ENCODE measurements at places on chromosomes 1 and 21. TPM values are rescaled to one million over a fixed set of nuclear protein-coding genes. Genes with fewer than 3 reads are reported as not detected.

Gene CHD1L
- polyA plus RNA-seq: 49.2 TPM

GRCh38 chr1:65431111-65431705, 10.7 kb downstream of the LEPR start:
- DNase-seq: no peak

- DNase-seq: no peak
These were observed 239.6 kb upstream of the ADAMTS5 start for GRCh38 chr21:27206368-27206982.

DNA sequence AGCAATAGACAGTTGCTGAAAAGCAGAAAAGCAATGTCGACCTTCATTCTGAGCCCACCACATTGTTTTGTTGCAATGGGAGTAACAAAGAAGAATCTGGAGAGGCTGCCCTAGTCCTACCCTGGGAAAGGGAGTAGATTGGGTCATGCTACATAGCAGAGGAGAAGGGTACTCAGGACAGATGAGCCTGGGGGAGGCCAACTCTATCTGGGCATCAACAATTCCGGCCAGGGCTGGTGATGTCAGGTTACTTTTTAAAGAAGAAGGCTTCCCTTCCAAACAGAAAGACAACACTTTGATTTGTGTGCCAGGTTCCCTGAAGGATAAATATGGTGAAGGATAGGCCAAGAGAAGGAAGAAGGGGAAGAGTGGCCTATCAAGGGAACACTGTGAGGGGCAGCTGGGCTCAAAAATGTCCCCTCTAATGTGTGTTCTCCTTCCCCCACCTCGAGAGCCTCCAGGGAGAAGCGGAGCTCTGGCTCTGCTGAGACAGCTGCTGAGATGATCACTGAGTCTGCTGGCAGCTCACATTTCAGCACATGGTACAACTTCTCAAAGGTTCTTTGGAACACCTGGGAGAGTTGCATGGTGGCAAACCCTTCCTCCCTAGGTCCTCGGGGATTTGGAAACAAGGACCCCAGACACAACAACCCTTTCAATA, 3.2 kb upstream of the ADIPOR1 start:
- DNase-seq: no peak

DNA sequence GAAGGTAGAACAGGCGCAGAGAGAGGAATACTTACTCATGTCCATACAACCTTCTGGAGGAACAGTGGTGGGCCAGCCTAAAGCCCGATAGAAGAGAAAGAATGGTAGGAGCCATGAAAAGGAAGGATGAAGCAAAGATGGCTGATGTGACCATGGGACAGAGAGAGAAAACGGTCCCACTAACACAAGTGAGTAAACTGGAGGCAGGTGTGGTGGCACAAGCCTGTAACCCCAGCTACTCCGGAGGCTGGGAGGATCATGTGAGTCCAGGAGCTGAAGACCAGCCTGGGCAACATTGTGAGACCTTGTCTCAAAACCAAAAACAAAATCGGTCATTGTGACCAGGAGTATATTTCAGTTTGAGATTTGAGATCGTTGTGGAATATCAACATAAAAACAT, 49.4 kb downstream of the C1orf198 start:
- no peak for DNase-seq

Gene NAV1
- polyA plus RNA-seq: 13.2 TPM

- DNase-seq: no peak
These were observed 543 bp upstream of the MARK1 start for GRCh38 chr1:220527279-220527907.

DNA sequence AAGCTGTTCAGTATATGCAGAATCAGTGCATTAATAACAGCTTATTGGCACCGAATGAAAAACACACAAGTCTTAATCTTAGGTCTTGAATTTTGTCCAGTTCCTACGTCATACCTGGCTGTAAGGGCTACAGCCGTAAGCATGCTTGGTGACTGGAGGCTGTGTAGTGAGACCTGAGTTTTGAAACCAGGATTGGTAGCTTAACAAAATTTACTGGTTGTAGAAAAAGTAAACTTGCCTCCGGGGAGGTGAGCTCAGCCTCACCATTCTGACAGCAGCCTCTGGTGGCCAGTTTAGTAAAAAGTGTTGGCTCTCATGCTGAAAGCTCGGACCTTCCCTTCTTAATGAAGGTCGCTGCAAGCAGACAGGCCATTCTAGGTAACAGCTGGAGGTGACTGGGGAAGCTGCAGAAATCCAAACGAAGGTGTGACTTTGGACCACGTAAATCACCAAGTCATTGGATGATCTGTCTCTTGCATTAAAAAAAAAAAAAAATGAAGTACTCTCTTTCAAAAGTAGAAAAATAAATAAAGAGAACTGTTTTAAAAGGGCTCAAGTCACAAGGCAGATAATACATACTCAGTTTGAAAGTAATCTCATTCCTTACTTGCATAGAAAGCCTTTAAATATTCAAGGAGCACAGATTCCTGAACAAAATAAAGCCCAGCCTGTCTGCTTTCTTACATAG, 48.9 kb downstream of the HLCS start:
- DNase-seq: no peak

Gene LINGO4
- not detected for polyA plus RNA-seq

- DNase-seq: no peak
These were observed 42.0 kb downstream of the ZC3H11B start for GRCh38 chr1:219570937-219571336.

DNA sequence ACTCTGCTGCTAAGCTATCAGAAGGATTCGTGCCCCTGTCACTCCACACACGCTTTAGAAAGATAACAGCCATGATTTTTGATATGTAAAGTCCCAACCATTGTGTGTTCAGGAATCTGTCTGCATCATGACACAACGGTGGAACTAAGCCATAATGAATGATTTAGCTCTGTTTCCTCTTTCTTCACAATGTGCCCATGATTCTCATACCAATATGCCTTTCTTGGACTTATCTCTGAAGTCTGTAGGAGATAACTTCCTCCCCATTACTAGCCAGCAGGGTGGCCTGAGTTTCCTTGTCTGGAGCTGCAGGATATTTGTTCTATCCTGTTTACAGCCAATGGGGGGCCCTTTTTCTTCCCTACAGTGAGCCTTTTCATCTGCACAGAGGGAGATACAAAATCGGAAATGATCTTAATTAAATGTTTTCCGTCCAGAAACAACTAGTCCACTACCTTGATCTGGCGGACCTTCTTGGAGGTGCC, 511.7 kb downstream of the USP25 start:
- no peak for DNase-seq

- DNase-seq: no peak
These were observed 25.9 kb upstream of the USP25 start for GRCh38 chr21:15703932-15704331.

- DNase-seq: peak; percentile 88
These were observed 31.2 kb upstream of the QSOX1 start for GRCh38 chr1:180123463-180123936.

Gene GREM2
- not detected for polyA plus RNA-seq

DNA sequence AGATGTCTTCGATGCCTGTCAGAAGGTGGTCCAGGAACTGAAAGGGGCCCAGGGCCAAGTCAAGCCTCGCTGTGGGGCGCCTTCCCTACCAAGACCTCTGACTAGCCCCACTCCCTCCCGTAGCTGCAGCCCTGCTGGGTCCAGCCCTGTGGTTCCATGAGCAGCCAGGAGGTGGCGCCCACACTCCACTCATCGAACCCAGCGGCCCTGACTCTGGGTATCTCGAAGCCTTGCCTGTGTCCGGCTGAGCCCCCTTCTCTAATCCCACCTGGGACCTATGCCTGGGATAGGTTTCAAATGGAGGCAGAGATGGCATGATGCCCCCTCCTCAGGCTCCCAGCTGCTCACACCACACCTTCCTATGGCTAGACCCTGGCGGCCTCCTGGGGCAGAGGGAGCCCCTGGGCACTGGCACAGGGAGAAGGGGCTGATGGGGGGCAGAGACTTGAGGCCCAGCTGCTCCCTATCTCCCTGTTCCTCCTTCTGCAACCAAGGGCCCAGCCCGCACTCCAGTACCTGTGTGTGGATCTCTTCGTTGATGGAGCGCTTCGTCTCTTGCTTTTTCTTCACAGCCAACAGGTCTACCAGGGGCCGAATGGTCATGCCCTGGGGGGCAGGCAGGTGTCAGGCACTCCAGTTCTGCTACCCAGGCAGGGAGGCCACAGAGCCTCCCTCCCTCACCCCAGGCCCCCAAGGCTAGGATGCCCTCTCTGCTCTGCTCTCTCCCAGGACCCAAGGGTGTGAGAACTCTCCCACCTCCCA, 52.0 kb downstream of the SLC9A1 start:
- DNase-seq: no peak

- DNase-seq: no peak
These were observed 31.4 kb upstream of the TARDBP start for GRCh38 chr1:10980841-10981727.

DNA sequence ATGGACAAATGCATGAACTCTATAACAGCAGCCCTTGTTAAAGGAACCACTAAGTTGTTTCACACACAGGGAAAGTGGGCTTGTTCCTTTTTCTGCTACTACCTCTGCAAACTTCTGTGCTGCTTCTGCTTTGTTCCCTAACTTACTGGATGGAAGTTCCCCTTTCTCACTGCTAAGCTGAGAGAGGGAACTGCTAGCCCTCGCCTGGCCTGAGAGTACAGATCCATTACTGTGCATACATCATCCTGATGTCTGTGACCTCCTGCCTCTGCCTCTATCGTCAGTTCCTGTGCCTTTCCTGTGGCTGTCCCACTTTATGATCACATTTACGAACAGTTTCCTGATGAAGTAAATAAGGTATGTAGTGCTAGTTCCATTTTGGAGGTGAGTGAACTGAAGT, 3.5 kb downstream of the GNAT2 start:
- no peak for DNase-seq

DNA sequence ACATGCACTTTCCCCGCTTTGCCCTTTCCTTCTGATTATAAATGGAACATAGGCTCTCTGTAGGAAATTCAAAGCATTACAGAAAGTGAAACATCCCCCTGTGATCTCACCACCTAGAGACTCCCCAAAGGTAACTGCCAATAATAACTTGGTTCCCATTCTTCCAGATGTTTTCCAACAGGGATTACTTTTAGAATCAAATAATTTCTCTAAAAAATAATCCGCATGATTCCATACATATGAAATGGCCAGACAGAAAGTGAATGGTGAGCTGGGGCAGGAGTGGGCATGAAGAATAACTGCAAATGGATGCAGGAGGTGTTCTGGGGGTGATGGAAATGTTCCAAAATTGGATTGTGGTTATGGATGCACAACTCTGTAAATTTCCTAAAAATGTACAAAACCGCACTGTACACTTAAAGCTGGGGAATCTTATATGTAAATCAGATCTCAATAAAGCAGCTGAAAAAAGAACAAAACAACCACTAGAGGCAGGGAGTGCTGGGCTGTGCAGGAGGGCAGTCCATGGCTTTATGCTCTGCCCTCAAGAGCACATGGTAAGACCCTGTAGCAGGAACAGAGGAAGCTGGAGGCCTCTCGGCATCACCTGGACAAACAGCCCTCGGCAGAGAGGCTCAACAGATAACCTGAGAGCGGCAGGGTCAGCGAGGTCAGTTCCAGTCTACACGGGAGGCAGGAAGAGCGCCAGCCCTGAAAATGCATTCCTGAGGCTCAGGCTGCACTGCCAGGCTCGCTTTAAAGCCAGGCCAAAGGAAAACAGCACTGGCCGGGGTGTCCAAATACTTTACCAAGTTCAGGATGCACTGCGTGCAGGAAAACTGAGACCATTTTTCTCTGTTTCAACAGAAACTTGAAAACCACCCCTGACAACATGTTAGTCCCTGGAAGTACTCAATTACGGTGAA, 39.7 kb downstream of the CAPZB start:
- no peak for DNase-seq

- DNase-seq: no peak
These were observed 60.0 kb downstream of the APCS start for GRCh38 chr1:159647616-159648015.

GRCh38 chr1:161966067-161966466, 57.6 kb downstream of the OLFML2B start:
- DNase-seq: no peak

Gene ETV3L
- not detected for polyA plus RNA-seq

DNA sequence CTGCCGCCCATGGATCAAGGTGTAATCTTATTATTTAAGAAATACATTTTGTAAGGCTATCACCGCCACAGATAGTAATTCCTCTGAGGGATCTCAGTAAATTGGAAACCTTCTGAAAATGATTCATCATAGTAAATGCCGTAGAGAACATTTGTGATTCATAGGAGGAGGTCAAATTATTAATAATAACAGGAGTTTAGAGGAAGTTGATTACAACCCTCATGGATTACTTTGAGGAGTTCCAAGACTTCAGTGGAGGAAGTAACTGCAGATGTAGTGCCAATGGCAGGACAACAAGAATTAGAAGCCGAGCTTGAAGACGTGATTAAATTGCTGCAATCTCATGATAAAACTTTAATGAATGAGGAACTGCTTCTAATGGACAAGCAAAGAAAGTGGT, 280.1 kb downstream of the PTPRC start:
- DNase-seq: no peak

DNA sequence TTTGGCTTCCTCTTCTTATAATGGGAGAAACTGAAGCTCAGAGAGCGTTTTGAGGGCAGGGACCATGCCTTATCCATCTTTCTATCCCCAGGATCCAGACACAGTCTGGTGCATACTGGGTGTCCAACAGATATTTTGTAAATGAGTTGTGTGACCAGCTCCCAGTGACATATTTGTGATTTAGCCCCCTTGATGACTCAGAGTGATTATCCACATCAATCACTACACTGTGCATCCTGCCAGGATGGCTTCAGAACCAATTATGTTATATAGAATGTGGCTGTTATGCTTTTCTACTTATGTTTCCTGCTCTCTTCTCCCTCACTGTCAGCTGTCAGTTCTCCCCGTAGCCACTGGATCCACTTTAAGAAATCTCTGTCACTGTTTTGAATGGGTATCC, 11.3 kb downstream of the OLFML3 start:
- DNase-seq: no peak

DNA sequence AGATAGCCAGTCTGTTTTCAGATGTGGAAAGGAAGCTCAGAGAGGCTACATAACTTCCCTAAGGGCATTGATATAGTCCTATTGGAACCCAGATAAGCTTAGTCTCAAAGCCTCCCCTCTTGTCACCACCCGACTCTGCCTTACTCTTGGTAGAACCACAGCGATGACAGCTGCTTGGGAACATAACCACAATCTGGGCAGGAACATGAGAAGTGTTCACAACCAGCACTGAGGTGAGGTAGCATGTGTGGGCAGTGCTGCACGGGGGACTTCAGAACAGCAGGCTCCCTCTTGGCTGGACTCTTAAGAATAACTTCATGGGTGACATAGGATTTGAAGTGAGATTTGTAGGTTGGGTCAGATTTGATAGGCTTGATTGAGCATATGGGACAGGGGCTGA, 9.3 kb upstream of the S100A10 start:
- no peak for DNase-seq

GRCh38 chr1:117089996-117090395, 29.9 kb downstream of the TTF2 start:
- no peak for DNase-seq

Gene DNASE2B
- not detected for polyA plus RNA-seq

GRCh38 chr1:180905927-180906326, 6.8 kb upstream of the KIAA1614 start:
- DNase-seq: no peak

- no peak for DNase-seq
These were observed 36.7 kb downstream of the CTNNBIP1 start for GRCh38 chr1:9873385-9873784.

GRCh38 chr1:150813028-150813707, 5.1 kb upstream of the CTSK start:
- DNase-seq: no peak

GRCh38 chr1:230139741-230140140, 72.7 kb downstream of the GALNT2 start:
- no peak for DNase-seq

GRCh38 chr1:11245248-11245647, 17.1 kb downstream of the MTOR start:
- DNase-seq: no peak

GRCh38 chr1:211939876-211940468, 95.4 kb downstream of the INTS7 start:
- no peak for DNase-seq
